Stimulated activated CD8-positive, alpha-beta memory T cell treated with anti-CD3 and anti-CD28 coated beads, Interleukin-15, amount 100 ng/mL, for 48 hours (primary cell): ENCODE measurements at places on chromosomes 6 and 20.

- no peak for DNase-seq
Measured at GRCh38 chr6:36717871-36718540, 20.4 kb downstream of the RAB44 start.

GRCh38 chr20:47502271-47503239, 868 bp downstream of the NCOA3 start:
- no peak for DNase-seq

GRCh38 chr20:32278199-32278643, 770 bp downstream of the KIF3B start:
- DNase-seq, result no peak

GRCh38 chr20:60586269-60587050, 628.2 kb downstream of the CDH26 start:
- no peak for DNase-seq

DNA sequence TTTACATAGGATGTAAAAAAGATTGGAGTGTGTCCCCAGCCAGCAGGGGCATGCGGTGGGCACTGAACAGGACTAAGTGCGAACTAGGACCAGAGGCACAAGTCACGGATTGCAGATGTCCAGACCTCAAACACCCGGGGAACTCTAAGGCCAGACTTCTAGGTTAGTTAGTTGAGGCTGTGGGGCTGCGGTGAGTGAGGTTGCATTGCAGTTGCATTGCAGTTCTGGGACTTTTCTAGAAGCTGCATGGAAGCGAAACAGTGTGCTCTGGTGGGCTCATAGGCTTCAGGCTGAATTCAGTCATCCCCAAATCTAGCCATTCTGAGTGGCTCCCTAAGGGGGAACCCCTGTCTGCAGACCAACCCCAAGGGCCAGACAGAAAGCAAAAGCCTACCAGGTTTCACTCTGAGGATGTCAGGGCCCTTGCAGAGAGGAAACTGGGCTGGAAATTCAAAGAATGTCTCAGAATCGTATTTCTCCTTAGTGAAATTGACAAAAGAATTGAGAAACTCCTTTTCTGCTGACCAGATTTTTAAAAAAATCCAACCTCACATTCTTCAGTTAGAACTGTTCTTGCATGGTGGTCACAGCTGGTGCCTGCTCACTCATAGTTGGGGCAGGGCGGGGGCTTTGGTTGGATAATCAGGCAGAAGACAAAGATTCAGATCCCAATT, 182.8 kb downstream of the ZDHHC14 start:
- DNase-seq, result no peak

DNA sequence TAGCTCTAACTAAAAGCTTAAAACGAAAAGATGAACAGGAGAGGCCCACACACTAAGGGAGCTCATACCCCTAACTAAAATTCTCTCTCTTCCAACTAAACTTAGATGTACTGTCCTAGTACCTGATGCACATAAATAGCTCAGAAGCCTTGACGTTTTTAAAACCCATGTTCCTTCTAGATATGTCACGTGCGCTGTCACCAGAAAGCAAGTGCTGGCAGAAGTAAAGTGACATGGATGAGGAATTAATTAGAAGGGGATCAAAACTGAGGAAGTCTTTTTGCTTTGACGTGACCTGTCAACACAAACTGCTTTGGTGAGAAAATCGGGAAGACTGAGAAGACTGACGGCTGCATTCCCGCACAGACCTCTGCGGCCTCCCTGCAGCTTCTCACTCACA, 142.5 kb downstream of the ZMYND8 start:
- no peak for DNase-seq

- no peak for DNase-seq
Measured at GRCh38 chr6:22716721-22717120, 147.4 kb downstream of the HDGFL1 start.

- no peak for DNase-seq
Measured at GRCh38 chr20:53926428-53927028, 143.9 kb downstream of the BCAS1 start.

DNA sequence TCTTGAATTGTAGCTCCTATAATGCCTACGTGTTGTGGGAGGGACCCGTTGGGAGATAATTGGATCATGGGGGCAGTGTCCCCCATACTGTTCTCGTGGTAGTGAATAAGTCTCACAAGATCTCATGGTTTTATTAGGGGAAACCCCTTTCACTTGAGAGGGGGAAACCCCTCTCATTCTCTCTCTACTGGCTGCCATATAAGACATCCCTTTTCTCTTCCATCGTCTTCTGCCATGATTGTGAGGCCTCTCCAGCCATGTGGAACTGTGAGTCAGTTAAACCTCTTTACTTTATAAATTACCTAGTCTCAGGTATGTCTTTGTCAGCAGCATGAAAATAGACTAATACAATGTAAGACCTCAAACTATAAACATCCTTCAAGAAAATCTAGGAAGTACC, 23.1 kb downstream of the PAQR8 start:
- DNase-seq, result no peak

DNA sequence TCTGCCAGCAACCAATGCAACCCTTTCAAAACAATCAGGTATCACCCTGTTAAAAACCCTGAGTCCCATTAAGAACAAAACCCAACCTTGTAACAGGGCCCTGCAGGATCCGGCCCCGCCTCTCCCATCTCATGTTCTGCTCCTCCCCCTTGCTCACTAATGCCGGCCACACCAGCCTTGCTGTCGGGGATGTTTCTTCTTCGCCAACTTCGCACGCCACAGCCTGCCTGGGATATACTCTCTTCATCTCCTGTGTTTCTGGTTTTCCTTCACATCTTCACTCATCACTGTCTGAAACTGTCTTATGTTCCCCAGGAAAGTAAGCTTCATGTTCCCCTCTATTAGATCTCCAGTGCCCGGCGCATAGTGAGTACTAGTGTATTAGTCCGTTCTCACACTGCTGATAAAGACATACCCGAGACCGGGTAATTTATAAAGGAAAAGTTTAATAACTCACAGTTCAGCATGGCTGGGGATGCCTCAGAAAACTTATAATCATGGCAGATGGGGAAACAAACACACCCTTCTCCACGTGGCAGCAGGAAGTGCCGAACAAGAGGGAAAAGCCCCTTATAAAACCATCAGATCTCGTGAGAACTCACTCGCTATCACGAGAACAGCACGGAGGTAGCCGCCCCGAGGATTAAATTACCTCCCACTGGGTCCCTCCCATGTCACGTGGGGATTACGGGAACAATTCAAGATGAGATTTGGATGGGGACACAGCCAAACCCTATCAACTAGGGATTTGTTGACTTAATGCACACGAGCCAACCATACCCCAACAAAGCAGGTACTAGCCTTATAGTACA, 5.1 kb downstream of the TP53RK start:
- no peak for DNase-seq

GRCh38 chr6:136952714-136953260, 30.7 kb downstream of the SLC35D3 start:
- DNase-seq, result no peak

DNA sequence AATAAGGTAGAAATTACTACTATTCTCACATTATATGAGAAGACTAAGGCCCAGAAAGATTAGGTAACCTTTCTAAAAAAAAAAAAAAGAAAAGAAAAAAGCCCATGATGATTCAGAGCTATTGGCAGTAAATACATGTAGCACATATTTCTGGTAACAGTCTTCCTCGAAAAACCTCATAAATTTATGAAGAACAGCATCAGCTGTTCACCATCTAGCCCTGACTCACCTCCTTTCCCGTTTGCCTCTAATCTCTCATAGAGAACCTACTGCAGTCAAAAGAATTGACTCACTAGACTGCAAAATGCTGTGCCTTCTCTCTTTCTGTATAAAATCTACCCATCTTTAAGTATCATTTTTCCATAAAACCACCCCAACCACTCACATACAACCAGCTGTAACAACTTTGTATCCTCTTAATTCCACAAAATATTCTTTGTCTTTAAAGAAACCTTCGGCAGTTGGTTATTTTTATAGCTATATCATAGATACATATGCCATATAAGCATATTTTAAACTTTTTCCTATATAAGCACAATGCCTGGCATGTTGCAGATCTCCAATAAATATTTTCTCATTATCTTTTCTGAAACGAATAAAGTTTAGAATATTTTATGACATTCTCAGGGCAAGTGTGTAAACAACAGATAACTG, 152.7 kb upstream of the ENPP5 start:
- DNase-seq, result no peak

GRCh38 chr20:40640667-40641066, 48.4 kb downstream of the MAFB start:
- DNase-seq, result no peak

- DNase-seq, result no peak
Measured at GRCh38 chr6:15769511-15770018, 106.7 kb upstream of the DTNBP1 start.

DNA sequence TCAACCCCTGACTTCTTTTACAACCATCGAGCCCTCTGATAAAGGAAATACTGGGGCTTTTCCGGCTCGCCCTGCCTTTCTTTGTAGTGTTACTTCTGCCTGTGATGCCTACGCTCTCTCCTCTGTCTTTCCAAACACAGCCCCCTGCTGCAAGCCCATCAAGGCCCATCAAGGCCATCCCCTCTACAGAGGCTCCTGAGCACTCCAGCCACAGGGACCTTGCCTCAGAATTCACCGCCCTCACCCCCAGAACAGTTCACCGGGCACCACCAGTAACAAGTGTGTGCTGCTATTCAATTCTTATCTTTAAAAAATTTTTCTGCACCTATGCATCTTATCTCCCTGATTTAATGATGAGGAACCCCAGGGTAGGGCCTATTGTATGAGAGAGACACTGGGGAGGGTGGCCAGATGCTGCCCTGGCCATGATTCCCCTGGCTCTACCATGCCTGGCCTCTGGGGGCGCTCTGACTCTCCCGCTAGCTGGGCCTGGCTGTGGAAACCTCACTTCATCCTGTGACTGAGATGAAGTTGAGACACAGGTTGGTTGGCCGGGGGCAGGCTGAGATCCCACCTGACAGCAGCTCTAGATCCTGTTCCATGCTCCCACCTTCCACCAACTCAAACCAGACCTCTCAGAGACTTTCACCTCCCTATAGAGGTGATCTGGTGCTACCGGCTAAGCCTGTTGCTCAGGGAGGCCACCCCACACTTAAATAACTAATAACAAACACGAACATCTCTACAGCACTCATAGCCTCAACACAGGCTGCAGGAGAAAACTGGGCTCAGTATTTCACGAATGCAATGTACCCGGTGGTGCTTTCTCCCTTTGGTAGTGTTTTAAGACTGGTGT, 19.2 kb upstream of the GLP1R start:
- peak; percentile 20 for DNase-seq

- DNase-seq, result no peak
Measured at GRCh38 chr20:50794181-50794845, 548 bp upstream of the BCAS4 start.

- no peak for DNase-seq
Measured at GRCh38 chr6:4460586-4461475, 315.4 kb upstream of the CDYL start.

DNA sequence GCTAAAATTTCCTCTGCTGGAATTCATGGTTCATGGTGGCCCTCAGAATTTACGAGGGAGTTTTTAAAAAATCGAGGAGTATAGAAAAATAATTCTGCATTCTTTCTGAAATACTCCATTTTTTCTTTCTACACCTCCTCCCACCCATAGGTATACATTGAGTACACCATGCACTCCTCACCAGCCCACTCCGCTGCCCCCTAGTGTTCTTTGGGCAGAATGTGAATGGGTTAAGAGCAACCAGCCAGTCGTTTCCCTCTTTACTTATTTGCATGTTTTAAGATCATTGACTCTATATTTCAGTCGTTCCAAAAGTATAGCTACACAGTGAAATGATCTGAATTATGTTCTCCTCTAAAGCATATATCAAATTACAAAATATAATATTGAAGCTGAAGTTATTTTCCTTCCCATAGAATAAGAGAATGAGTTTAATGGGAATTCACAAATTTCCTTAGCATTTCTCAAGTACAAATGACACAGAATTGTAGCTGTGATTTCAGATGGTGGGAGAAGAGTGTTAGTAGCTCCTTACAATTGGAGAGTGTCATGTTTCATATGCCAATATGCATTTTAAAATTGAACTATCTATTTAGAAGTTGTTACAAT, 977.7 kb upstream of the SLC35B3 start:
- DNase-seq, result no peak

GRCh38 chr6:169513478-169514193, 188.2 kb downstream of the WDR27 start:
- no peak for DNase-seq

GRCh38 chr6:66771626-66772025, 1064.6 kb upstream of the EYS start:
- no peak for DNase-seq

- no peak for DNase-seq
Measured at GRCh38 chr6:29629571-29629970, 3.4 kb downstream of the GABBR1 start.

DNA sequence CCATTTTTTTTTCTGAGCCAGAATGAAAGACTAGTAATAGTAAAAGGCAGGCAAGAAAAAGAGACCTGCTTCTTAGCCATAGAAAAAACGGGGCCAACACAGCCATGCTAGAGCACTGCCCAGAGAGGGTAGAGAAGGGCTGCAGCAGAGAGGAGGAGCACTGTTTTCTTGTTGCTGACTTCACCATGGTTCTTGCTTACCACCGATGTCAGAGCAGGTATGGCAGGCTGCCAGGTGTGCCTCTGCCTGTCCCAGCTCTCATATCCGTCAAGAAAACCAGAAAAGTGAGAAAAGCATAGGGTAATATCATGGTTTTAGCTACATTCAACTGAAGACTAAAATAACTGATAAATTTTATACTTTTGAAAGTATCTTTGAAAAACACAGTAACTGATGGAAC, 60.7 kb downstream of the DTNBP1 start:
- DNase-seq, result no peak

- no peak for DNase-seq
Measured at GRCh38 chr6:116335612-116336215, 35.0 kb upstream of the DSE start.

- no peak for DNase-seq
Measured at GRCh38 chr6:126439040-126439439, 99.1 kb downstream of the CENPW start.

DNA sequence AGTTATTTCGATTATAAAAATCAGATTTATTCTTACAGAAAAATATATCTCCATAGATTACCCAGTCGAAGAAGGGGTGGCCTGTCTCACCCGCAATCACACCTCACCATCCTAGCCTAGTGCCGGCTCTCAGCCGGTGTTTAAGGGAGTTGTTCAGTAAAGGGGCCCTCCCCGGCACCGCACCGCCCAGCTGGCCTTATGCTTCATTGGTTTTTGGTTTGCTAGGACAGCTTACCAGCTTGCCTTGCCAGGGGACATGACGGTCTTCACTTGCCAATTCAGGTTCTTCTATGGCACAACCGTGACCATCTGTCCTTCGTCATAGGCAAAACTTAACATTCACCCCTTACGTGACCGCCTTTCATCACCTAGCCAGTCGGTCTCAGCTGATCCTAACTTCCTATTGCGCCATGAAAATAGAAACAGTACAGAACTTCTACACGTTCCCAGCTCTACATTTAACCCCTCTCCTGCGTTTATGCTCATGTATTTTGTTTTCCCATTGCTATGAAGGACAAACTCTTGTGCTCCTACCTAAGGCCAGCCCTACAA, 44.7 kb upstream of the SLC22A16 start:
- no peak for DNase-seq

- DNase-seq, result peak; percentile 38
Measured at GRCh38 chr6:150169609-150170008, 26.8 kb downstream of the PPP1R14C start.
